ENCODE measurements at places on chromosomes 6 and 20.

GRCh38 chr20:50415516-50416268, 94.5 kb upstream of the PTPN1 start:
- no peak for DNase-seq

- DNase-seq = no peak
Observed at GRCh38 chr20:37265152-37265551, 3.5 kb upstream of the GHRH start.

GRCh38 chr20:32621891-32622584, 36.9 kb upstream of the NOL4L start:
- no peak for DNase-seq

DNA sequence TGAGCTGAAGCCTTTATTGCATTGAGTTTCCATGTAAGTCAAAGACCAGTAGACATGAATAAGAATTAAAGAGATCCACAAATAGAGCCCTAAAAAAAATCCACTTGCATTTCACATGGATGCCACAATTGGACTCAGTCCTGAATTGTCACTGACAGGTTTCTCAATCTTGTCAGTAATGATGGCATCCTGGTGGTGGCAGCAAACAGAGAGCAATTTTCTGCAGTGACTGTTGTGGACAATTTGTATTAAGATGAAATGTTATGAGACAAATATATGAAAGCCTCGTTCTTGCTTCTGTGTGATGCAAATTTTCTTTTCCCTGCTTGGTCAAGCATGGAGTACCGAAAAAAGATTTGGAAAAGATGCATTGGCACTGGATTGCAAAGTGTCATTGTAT, 278.9 kb downstream of the SAMD5 start:
- DNase-seq = no peak

GRCh38 chr6:147675281-147675680, 166.8 kb downstream of the SAMD5 start:
- DNase-seq = no peak

DNA sequence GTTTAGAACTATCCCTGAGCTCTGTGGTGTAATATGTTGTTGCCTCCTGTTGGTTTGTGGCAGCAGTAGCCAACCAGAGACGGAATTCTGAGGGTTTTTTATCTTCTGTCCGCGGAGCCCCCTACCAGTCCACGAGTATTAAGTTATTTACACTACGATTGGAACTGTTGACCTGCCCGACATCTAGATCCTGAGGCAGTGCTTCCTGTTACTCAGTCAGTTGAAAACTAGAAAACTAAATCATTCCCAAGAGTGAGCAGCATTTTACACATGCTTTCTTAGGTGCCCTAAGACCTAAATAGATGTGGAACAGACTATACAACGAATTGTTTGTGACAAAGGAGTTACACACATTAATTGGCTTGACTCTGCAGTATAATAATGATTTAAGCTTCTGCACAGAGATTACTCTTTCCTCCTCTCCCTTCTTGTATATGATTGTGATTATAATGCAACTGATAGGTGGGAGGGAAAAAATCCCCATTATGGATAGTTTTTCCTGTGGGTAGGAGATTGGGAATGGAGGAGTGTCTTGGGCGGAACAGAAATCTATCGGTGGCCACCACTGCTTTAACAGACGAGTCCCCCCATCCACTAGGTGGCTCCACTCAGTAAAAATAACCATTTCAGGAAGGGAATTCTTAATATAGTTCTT, 1.7 kb downstream of the LOC128125822 start:
- DNase-seq = no peak

GRCh38 chr6:120198033-120198432, 848.5 kb upstream of the MAN1A1 start:
- no peak for DNase-seq

GRCh38 chr20:4227085-4227821, 211.9 kb upstream of the RNF24 start:
- no peak for DNase-seq

DNA sequence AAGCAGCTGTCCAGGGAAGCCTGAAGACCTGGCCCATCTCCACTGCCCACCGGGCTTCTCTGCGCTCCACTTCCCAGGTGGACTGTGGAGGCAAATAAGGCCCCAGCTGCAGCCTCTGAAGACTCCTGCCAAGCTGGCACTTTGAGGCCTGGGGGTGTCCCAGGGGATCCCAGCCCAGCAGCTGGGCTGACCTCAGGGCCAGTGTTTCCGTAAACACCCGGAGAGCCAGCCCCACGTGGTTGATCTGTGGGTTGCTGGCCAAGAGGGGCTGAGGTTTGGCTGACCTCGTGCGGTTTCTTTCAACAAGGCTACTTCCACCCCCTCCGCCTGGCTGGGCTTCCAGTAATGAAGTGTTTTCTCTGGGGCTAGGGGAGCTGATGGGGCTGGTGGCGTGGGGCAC, 12.4 kb upstream of the CCN5 start:
- no peak for DNase-seq

- DNase-seq = no peak
Observed at GRCh38 chr20:13213335-13213734, 7.7 kb upstream of the ISM1 start.

DNA sequence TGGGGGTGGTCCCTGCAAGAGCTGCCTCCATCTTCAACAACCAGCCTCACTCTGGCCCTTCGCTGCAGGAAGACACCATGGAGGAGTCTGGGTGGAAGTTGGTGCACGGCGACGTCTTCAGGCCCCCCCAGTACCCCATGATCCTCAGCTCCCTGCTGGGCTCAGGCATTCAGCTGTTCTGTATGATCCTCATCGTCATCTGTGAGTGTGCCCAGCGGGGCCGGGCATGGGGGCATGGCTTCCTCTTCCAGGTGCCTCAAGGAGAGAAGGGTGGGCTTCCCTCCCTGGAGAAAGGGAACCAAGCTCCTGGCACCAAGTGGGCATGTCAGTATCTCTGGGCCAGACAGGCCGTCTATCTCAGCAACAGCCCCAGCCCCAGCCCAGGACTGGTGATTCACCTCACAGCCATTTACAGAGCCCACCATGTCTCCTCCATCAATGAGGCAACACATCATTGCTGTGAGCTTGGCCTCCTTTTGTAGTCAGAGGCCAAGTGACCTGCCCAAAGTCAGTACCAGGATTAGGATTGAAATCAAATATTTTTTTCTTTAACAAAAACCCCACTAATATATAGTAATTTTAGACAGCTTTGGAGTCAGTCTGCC, 40.2 kb downstream of the TM9SF4 start:
- DNase-seq = no peak

GRCh38 chr6:89058627-89059026, 21.9 kb upstream of the PNRC1 start:
- no peak for DNase-seq

DNA sequence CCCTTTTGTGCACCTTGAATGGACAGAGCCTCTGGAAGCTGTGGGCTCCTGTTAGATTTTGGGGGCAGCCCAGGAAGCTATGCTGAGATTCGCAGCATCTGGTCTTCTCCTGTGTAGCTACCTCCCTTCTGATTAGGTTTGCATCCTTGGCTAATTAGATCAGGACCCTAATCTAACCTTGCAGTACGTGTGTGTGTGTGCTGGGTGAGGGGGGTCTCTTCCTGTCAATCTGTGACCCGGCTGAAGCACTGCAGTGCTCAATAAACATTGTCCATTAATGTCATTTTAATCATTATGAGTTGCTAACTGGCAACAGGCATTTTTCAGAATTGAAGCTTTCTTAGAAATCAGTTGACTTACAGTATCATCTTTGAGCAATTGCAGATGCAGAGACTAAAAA, 229.1 kb upstream of the STXBP5 start:
- DNase-seq = no peak

DNA sequence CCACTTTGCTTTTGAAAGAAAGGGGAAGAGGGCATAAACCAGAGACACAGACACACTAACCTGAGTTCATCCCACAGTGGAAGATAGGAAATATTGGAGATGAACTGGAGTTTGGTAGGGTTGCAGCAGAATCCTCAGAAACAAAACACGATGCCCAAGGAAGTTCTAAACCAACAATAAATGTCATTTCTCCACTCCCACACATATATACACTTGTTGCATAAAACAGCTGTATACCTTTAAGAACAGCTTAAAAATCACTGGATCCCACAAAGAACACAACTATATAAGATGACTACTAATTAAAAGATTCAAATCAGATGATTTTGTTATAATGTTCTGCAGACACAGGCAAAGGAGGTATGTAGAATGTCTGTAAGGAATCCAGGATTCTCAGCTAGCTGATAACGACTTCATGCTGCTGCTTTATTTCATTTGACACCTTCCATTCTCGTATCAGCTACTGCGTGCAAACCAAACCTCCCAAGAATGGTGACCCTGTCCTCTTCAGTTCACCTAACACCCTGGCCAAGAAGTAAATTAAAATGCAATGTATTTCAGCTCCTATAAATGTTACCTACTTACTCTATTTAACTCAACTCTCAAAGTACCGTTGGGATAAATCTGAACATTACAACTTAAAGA, 14.3 kb downstream of the KIF13A start:
- no peak for DNase-seq

- DNase-seq = no peak
Observed at GRCh38 chr6:156715839-156716238, 61.3 kb upstream of the ARID1B start.

GRCh38 chr6:69578361-69578890, 218.4 kb downstream of the LMBRD1 start:
- DNase-seq = no peak
